HL-60 (cell line): ENCODE measurements at places on chromosomes 7 and 10.

DNA sequence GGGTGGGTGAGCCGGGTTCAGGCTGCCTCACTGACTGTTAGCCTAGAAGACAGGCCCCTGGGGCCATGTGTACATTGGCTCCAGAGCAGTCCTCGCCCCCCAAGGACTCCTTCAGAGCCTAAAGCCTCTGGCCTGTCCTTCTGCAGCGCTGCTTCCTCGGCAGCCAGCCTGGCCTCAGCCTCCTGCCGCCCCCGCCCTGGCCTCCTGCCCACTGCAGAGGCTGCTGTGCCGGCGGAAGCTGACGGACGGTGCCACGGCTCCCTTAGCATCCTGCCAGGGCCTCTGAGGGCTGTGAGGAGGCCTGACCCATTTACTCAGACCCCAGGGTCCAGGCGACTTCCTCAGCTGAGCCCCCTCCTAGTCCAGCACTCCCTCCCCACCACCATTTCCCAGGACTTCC is 4.9 kb downstream of the SRRM3 start:
- DNase-seq: no peak

DNA sequence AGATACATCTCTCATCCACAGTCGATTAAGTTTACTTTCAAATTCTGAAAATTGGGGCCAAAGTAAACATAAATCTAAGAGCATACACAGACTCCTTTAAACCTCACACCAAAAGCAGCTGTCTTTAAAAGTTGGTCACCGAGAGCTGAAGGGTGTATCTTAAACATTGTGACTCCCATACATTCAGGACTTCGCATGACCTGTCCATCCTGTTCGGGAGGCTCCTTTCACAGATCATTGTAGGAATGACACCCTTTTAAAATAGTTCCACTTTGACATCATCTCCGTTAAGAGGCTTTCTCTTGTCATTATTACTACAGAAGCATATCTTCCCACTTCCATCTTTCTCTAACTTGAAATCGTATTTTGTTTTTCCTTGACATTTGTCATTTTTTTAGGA is 440.0 kb downstream of the DNAJB9 start:
- DNase-seq: no peak

DNA sequence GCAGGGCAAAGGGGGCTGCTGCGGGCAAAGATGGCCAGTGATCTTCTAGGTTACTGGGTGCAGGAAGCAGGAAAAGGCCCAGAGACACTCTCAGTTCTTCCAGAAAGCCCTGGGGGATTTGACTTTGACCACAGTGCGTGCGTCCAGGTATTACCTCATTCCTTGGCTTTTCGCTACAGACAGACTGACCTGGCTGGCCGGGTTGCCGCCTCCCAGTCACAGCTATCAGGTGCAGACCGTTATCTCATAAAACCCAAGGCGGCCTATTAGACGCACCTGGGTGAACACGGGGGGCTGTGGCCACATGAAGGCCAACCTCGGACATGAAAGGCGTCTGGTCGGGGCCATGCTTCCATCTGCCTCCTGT is 80.3 kb downstream of the FOXL3 start:
- DNase-seq: no peak

DNA sequence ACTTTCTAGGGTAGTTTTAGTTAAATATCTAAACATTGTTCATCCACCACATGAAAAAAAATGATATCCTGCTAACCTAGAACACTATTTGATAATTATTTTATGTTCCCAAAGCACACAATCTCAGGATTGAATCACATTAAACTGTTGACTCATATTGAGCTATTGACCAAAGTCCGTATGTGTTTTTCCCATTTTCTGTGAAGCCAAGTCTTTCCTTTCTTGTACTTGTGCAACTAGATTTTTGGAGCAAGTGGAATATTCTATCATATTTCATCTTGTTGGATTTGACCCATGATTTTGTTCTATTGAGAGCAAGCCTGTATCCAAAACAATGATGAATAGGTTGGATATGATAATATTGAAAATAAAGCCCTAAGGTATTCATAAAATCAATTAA is 164.6 kb downstream of the SKAP2 start:
- DNase-seq: no peak

DNA sequence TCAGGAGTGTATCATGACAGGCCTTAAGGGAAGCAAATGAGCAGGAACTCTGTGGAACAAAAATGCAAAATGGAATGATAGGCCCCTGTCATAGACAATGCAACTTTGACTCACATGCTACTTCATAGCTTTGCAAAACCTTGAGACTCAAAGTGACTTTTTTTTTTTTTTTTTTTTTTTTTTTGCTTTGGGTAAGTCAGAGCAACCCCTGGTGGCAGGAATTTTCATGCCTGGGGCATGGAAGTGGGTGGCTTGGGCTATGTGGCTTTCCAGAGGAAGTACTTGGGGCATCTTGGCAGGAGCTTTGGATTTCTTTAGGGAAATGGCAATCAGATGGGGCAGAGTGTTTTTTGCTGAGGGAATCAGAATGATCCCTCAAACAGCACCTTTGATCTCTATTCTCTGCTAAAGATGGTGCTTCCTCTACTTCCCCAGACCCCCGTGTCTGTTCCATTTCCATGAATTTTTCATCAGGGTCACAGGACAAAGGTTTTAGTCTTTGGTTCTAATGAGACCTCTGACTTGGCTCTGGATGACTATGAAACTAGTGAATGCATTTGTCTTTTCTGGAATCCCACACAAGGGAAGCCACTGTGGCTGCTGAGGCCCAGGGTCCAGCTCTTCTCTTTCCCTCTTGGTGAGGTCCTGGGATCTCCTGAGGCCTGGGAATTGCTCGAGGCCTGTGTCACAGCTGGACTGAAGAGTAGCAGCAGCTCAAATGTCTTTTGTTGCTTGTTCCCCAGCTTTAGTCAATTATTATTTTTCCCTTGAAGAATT is 62.8 kb downstream of the TACC2 start:
- DNase-seq: no peak

GRCh38 chr10:60385399-60385738 is 4.3 kb downstream of the ANK3 start:
- no peak for DNase-seq
